Kidney epithelial cell (primary cell): ENCODE measurements at places on chromosomes 13 and 19. TPM values are rescaled to one million over a fixed set of nuclear protein-coding genes. Genes with fewer than 3 reads are reported as not detected.

Gene ZNF224
- 7.3 and 8.2 TPM in 2 replicates for total RNA-seq

Gene SLITRK5
- under 0.01 TPM in 2 replicates for total RNA-seq

Gene HPN
- 1.6 and 2.3 TPM in 2 replicates for total RNA-seq

Gene ERCC1
- total RNA-seq, result 67.1 and 79.5 TPM in 2 replicates

Gene ANKRD24
- total RNA-seq, result 0.33 and 0.34 TPM in 2 replicates

Gene EPSTI1
- 2.5 and 5.6 TPM in 2 replicates for total RNA-seq

Gene ZNF790
- total RNA-seq, result 2.8 and 3.6 TPM in 2 replicates

Gene LILRA1
- total RNA-seq, result not detected in 2 replicates

Gene LILRB4
- 2.7 TPM in 1 of 2 replicates, not detected in the other for total RNA-seq

Gene MEIOSIN
- not detected in 2 replicates for total RNA-seq

Gene CLDND2
- not detected in 2 replicates for total RNA-seq

Gene ZNF428
- 71.7 and 82.2 TPM in 2 replicates for total RNA-seq

Gene ACP7
- 0.33 and 0.82 TPM in 2 replicates for total RNA-seq

Gene GPR32
- total RNA-seq, result not detected in 2 replicates

Gene PROZ
- not detected in 2 replicates for total RNA-seq

Gene NACC1
- 66.1 and 87.8 TPM in 2 replicates for total RNA-seq

Gene OLFM4
- total RNA-seq, result 0.21 and 0.41 TPM in 2 replicates

Gene NLRP5
- total RNA-seq, result not detected in 2 replicates

Gene VSIG10L
- 1.1 and 1.5 TPM in 2 replicates for total RNA-seq

Gene BORCS8
- 26.4 and 30.5 TPM in 2 replicates for total RNA-seq

Gene NDUFA13
- total RNA-seq, result 58.8 and 127 TPM in 2 replicates

Gene GDF15
- 637 and 822 TPM in 2 replicates for total RNA-seq

Gene IL17D
- 0.46 and 0.89 TPM in 2 replicates for total RNA-seq

Gene AMER2
- 0.04 and 0.27 TPM in 2 replicates for total RNA-seq

Gene ZNF850
- 2.7 and 3.0 TPM in 2 replicates for total RNA-seq

Gene MTIF3
- 44.8 and 105 TPM in 2 replicates for total RNA-seq
